ENCODE measurements at places on chromosomes 2 and 18.

- no peak for DNase-seq
These were observed 71.6 kb downstream of the LNPK start for GRCh38 chr2:175930504-175930903.

GRCh38 chr2:195411219-195411687, 245.8 kb upstream of the SLC39A10 start:
- peak; percentile 13 for DNase-seq

GRCh38 chr2:88239781-88240180, 69.6 kb downstream of the THNSL2 start:
- DNase-seq, result no peak

DNA sequence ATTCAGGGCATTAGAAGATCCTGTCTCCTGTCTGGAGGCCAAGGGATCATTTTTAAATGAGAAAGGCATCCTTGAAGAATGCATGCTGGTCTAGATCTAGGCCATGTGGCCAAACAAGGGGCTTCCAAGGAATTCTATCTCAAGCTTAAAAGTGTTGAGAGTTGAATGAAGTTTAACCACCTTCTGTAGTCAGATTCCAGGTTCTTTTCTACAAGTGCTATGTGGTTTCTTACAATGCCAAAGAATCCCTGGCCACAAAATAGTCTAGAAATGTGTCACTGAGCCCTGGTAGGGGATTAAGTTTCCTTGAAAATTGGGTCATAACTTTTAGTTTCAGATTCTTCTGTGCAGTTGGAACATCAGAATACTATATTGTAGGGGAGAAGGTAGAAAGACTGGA, 640.7 kb upstream of the ACVR2A start:
- peak; percentile 36 for DNase-seq

GRCh38 chr2:218230882-218231281, 13.9 kb downstream of the ARPC2 start:
- DNase-seq, result no peak

DNA sequence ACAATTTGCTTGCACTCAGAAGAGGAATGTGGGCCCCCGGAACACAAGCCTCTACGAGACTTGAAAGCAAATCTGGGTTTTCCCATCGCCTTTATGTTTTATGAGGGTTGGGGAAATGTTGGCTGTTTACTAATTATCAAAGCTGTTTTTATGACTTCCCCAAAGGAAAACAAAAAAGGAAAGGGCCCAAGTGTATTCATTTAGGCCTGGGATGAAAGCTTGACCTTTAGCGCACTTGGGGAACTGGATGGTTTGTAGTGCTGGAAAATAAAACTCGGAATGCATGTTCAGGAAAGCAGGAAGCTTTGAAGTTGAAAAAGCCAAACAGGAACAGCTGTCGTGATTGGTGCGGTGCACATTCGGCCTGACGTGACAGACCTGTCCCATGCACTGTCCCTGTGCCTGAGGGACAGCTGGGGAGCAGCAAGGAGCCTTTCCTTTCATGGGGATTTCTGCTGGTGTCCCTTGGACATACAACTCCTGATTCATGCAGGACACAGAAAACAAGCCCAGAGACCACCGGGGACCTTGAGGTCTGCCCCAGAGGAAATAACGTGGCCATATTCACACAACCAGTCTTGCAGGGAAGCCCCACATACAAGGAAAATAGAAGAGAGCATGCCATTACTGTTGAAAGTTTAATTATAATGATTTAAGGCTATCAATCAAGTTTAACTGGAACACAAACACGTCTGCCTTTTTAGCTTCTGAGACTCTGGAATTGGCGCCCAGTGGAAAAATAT, 169.7 kb upstream of the APCDD1 start:
- no peak for DNase-seq

- DNase-seq, result peak; percentile 86
These were observed 154.1 kb upstream of the MMADHC start for GRCh38 chr2:149741646-149742045.

- no peak for DNase-seq
These were observed 273.0 kb upstream of the ID2 start for GRCh38 chr2:8408560-8409460.

- no peak for DNase-seq
These were observed 65.8 kb downstream of the ANKRD62 start for GRCh38 chr18:12159446-12159845.

DNA sequence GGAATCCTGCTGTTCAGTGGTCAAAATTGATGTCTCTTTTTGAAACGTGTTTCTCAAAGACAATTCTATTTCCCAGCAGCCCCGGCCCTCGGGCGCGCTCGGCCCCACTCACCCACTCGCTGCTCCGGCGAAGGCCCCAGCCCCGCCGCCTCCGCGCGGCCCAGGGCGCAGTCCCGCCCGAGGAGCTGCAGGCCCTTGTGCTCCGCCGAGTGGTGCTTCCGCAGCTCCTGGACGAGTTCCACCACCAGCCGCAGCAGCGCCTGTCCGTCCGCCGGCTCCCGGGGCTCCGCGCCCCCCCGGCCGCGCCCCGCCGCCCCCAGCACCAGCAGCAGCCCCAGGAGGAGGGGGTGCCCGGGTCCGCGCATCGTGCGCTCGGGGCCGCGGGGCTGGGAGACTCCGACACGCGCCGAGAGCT, 413 bp downstream of the ALKAL2 start:
- DNase-seq, result no peak

GRCh38 chr2:86274918-86275275, 62.5 kb downstream of the REEP1 start:
- no peak for DNase-seq

DNA sequence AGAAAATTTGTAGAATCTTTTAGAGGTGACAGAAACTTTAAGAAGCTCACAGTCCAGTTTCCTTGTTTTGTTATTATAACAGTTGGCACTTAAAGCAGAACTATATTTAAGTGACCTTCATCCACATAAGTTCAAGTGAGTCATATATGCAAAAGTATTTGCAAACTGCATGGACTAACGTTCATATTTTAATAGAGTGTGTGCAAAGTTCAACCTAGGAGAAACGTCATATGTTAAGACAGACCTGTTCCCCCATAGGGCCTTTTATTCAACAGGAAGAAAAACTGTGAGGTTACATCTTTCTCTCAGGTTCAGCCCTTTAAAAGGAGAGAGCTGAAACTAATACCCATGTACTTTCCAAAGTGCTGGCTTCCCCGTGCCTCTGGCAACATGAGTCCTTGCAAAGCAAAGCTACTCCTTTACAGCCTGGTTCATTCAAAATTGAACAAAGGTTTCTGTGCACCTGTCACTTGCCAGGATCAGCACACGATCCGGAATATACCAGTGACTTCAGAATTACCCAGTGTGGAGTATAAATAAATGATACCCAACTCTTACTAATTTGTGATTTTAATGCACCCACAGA, 280.0 kb upstream of the RAB12 start:
- no peak for DNase-seq

DNA sequence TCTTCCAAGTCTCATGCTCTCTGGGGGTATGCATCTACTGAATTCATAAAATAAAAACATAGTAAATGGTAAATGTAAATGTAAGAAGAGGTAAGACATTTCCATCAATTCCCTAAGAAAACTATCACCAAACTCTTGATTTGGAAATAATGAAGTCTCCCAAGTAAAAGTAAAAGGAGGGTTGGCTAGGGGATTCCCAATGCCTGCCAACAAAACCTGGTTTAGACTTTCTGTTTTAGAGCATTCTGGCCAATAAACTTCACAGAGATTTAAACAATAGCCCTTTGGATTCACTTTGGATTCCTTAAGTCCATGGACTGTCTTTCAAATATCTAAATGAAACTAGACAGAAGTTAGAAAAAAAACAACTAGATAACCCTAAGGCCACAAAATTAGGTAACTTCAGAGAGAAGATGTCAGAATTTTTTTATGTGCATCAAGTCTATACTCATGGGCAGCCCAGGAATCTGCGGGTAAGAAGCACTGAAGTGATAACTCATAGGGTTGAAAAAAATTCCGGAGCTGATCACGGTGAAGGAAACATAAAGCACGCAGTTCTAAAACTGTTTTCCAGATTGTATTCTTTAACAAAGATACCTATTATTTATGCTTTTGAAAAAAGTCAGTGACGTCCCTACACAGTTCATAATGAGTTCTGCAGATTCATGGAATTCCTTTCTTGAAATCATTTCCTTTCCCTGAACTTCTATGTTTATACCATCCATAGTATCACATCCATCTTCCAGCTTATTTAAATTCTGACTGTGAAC, 263.6 kb downstream of the AFF3 start:
- DNase-seq, result peak; percentile 76

GRCh38 chr2:162174746-162175145, 22.7 kb upstream of the GCG start:
- DNase-seq, result peak; percentile 40

GRCh38 chr2:189341077-189341476, 100.2 kb upstream of the WDR75 start:
- no peak for DNase-seq

GRCh38 chr2:39059366-39059952, 61.4 kb downstream of the SOS1 start:
- DNase-seq, result peak; percentile 17

DNA sequence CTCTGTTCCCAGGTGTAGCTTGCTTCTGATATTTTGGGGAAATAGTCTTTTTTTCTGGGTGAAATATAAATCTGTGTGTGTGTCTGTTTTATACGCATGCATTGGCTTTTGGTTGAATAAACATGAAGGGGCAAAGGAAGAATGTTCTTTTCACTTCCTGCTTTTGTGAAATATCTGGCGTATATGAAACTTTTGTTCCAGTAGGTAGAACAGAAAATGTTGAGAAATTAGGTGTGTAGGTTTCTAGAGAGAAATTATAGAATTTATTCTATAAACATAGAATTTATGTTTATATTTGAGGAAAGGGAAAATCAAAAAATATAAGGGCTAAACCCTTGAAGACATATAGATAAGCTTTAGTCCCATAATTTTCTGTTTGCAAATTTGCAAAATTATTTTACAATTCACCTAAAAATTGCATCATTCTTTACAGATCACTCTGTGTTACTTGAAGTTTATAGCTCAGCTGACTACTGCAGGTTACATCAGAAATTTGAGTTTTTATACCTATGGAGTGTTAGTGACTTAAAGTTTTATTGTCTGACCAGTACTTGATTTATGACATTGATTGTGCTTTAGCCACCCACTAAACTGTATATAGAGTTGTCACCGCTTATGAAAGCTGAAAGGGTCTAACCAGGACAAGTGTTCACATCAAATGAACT, 116.1 kb downstream of the FAM117B start:
- no peak for DNase-seq

- no peak for DNase-seq
These were observed 387.8 kb upstream of the RAB12 start for GRCh38 chr18:8221452-8221851.

DNA sequence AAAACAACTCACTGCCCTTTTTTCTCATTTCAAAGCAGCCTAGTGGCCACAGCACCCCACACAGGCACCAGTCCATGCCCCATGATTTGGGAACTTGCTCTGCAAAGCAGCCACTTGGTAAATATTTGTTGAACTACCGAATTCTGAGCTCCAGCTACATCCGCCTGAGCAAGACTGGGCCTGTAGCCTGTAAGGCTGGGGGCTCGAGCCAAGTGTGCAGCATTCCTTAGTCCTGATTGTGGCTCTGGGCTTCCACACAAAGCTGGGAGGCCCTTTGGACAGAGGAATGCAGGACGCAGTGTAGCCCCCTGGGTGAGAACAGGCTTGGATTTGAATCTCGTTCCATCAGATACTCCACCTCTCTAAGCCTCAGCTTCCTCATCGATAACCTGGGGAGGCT, 88.4 kb downstream of the ACTR2 start:
- peak; percentile 29 for DNase-seq

- no peak for DNase-seq
These were observed 101.8 kb downstream of the TPO start for GRCh38 chr2:1515073-1515430.

- no peak for DNase-seq
These were observed 3.3 kb upstream of the ABCB6 start for GRCh38 chr2:219221957-219222518.

DNA sequence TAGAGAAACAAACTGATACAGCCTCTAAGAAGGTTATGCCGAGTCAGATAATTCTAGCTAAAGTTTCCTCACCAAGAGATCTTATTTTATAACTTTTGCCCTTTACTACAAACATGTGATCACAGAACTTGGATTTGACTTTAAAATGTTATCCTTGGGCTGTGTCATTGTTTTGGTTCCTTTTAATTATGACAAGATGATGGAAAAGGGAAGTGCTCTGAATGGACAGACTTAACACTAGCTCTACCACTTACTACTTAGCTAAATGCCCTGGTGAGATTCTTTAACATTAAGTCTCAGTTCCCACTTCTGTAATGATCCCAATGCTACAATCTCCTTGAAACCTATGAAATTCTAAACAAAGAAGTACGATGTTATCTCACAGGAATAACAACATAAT, 69.9 kb downstream of the RTTN start:
- no peak for DNase-seq

DNA sequence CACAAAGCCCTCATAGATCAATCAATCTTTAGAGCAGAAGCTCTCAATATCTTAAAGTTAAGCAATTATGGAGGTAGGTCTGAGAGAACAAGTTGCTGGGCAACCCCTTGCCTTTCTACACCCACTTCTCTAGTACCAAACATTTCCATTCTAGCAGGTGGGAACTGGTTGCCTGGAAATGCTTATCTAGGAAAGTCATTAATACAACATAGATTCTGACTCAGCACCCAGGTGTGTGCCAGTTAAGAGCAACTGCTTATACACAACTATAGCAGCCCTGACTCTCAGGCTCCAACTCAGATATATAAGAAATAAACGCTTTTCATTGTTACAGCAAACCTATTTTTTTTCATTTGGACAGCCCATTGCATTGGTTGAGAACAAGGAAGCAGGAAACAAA, 237.7 kb downstream of the IRS1 start:
- no peak for DNase-seq

- no peak for DNase-seq
These were observed 149.1 kb downstream of the ZNF516 start for GRCh38 chr18:76345901-76346300.

DNA sequence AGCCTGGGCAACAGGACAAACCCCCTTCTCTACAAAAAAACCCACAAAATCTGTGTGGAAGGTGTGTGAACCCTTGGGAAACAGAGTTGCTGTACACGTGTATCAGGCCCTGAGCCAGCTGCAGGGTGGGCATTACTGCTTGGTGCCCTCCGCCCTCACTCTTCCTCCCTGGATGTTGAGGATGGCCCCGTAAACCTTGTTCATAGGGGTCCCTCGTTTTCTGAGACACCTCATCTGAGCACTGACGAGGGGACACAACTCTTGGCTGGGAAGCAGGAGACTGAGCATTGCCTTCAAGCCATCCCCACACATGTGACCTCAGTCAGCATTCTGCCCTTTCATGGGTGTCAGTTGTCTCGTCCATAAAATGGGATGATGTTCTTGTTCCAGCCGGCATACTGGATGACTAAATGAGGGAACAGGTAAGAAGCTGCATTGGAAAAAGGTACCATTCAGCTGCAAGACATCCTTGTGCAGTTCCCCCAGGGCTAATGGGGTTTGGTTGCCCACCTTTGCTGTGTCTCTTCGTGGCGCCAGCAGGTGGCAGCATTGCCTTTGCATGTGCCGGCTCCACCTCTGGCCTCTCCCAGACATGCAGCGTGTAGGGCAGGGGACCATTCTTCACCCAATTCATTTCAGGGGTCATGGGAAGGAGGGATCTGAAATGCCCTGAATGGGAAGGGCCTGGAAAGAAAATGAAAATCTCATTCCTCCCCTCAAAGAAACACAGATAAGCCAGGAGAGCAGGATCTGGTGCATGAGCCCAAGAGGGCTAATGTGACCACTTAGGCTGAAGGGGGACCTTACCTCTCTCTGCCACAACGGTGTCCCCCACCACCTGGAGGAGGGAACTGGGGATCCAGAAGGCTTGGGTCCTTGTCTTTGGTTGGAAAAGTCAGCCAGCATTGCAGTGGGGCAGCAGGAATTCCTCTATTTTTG, 36.4 kb upstream of the HAAO start:
- no peak for DNase-seq
